Stimulated activated CD4-positive, alpha-beta T cell treated with anti-CD3 and anti-CD28 coated beads, Interleukin-2, amount 100 ng/mL, for 24 hours (primary cell): ENCODE measurements at places on chromosomes 16 and 17.
A peak's percentile ranks its signal among the peaks of the same experiment; 100 is the strongest.

GRCh38 chr17:59812139-59812538 is 80.6 kb downstream of the TUBD1 start:
- DNase-seq = no peak

DNA sequence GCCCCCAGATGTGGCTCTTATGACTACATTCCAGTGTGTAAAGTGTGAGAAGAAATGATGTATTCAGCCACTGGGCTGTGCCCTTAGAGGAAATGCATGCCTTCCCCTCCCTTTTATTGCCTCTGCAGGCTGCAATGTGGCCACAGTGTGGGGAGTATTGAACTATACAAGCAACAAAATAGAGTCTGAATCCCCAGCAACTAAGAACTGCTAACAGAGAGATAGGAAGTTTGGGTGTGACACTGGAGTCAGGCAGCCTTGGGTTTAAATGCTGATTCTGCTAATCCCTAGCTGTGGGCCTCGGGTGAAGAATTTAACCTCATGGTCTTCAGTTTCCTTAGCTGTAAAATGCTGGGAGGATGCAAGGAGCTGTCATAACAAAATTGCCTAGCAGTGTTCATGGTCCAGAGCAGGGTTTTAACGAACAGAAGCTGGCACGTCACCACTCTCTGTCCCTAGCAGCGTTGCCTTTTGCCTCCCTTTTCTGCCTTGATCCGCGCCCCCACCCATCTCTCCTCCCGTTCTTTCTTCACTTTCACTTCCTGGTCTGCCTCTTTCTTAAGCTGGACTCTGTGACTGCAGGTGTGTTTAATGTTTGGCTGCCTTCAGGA is 50.3 kb downstream of the KPNA2 start:
- DNase-seq = no peak

- DNase-seq = no peak
Measured at GRCh38 chr16:30700491-30700890, 1.5 kb downstream of the SRCAP start.

DNA sequence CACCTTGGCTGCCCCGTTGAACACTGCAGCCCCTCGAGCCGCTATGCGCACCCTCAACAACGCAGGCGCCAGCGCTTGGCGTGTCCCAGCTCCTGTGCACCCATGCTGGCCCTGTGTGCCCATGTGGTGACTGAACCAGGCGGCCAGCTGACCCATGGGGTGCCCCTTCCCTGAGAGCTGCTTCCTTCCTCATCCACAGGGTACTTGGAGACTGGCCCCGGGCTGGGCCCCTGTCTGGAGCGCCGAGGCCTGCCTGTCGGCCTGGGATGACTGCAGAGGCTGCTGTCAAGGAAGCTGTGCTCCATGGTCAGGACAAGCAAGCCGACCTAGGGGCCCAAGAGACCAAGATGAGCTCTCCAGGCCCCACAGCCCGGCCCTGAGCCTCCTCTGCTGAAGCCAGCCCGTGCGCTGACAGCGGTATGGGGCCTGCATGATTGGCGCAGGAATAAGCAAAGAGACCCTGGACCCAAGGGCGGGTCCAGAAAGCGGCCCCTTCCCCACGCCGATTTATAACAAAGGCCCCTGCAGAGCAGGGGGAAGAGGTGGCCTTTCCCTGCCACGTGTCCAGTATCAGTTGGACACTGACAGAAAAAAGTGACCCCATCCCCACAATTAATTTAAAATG is 21.6 kb upstream of the BAHCC1 start:
- DNase-seq = no peak

GRCh38 chr17:18319604-18320256 is 4.6 kb downstream of the SMCR8 start:
- no peak for DNase-seq

- no peak for DNase-seq
Measured at GRCh38 chr16:58338205-58338604, 43.4 kb upstream of the PRSS54 start.

GRCh38 chr17:81057079-81057730 is 22.3 kb downstream of the BAIAP2 start:
- no peak for DNase-seq

DNA sequence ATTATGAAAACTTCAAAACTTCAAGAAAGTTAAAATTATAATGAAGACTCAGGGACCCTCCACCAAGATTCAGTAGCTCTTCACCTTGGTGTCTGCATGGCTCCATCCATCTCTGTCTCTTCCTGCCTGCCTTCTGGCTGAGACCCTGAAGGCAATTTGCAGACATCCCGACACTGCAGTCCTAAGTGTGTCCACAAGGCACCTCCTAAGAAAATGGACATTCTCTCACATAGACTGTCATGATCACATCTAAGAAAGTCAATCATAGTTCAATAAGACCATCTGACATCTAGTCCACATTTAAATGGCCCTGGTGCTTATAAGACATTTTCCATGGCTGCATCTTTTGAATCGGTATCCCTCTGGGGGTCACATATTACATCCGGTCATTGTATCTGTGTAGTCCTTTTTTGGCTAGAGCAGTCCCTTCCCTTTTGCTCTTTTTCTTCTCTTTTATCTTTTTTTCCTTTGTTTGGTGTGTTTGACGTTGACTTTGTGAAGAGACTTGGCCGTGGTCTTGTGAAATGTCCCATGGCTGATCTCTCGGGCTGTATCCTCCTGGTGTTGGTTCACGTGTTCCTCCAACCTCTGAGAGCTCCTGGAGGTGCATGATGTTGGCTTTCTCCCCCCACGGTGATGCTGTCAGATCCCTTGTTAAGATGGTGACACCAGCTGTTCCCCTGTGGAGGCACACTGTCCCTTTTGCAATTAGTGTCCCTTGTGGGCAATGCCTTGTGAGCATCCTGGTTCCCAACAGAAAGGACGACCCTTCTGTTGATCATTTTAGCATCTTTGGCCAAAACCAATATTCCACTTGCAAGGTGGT is 5.0 kb upstream of the TNFRSF13B start:
- DNase-seq = no peak

DNA sequence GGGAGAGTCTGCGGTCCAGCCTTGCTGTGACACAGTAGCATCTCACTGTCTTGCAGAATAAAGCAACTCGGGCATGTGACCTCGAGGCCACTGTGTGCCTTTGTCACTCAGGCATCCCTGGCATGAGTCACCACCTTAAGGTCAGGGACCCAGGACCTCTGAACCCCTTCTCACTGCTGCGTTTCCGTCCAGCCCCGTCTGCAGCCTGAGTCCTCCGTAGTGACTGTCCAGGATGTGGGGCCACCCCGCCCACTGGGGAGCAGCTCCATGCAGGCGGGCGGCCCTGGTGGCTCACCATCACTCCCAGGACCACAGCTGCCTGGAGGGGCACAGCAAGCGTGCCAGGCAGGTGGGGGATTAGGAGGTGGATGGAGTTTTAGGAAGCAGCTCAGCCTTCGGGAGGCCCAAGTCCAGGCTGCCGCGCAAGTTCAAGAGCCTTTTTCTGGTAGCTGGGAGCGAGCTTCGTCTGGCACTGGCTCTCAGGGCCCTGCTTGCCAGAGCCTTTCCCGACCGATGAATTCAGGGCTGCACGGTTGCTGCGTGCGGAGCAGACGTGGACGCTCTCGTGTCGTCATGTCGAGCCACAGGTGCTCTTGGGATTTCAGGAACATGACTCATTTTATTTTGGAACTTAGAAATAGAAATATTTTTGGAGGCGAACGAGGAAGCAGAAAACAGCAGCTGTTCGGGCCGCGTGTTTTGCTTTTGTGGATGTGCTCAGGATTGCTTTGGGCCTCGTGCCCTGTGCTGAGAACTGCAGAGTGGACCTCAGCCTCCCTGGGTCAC is 16.8 kb downstream of the KCTD5 start:
- no peak for DNase-seq

GRCh38 chr17:10059684-10060211 is 138.7 kb downstream of the GAS7 start:
- DNase-seq = no peak

GRCh38 chr17:77645072-77646045 is 313.1 kb upstream of the TNRC6C start:
- peak; percentile 63 for DNase-seq

GRCh38 chr17:81941484-81942166 is 4.5 kb upstream of the PYCR1 start:
- no peak for DNase-seq

DNA sequence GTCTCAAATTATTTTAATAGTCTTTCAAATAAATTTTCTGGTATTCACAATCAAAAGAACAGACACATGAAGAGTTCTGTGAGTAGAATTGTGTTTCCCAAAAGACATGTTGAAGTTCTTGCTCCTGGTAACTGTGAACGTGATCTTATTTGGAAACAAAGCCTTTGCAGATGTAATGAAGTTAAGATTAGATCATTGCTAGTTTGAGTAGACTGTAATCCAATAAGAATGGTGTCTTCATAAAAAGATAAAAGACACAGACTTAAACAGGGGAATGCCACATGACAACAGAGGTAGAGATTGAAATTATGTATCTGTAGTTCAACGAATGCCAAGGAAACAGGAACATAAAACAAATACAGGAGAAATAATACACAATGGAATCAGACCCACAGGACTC is 357.4 kb upstream of the CA10 start:
- no peak for DNase-seq

GRCh38 chr17:47949946-47950345 is 7.7 kb downstream of the PRR15L start:
- no peak for DNase-seq

- no peak for DNase-seq
Measured at GRCh38 chr17:34639706-34640425, 60.5 kb downstream of the TMEM132E start.

GRCh38 chr16:88515371-88515770 is 54.8 kb upstream of the ZC3H18 start:
- no peak for DNase-seq

GRCh38 chr16:67860589-67861398 is 12.1 kb upstream of the EDC4 start:
- DNase-seq = no peak
